ENCODE measurements at places on chromosomes 5 and 9. TPM values are rescaled to one million over a fixed set of nuclear protein-coding genes. Genes with fewer than 3 reads are reported as not detected.

Gene TEX48
- not detected for total RNA-seq

Gene CDC25C
- total RNA-seq: 1.8 TPM

Gene AIF1L
- under 0.01 TPM for total RNA-seq

Gene SLC45A2
- 0.59 TPM for total RNA-seq

Gene ZNG1F
- 7.2 TPM for total RNA-seq

Gene OR13C8
- not detected for total RNA-seq

Gene FBN2
- total RNA-seq: 33.0 TPM

Gene ARHGEF28
- 56.9 TPM for total RNA-seq

Gene PCDHA1
- total RNA-seq: not detected

Gene MGAT1
- 104 TPM for total RNA-seq
